ENCODE measurements at places on chromosomes 1 and 21. TPM values are rescaled to one million over a fixed set of nuclear protein-coding genes. Genes with fewer than 3 reads are reported as not detected.

Gene C1orf116
- not detected for total RNA-seq

Gene SPRR2A
- total RNA-seq, result not detected

Gene RGS8
- total RNA-seq, result not detected

Gene RNF223
- total RNA-seq, result not detected

DNA sequence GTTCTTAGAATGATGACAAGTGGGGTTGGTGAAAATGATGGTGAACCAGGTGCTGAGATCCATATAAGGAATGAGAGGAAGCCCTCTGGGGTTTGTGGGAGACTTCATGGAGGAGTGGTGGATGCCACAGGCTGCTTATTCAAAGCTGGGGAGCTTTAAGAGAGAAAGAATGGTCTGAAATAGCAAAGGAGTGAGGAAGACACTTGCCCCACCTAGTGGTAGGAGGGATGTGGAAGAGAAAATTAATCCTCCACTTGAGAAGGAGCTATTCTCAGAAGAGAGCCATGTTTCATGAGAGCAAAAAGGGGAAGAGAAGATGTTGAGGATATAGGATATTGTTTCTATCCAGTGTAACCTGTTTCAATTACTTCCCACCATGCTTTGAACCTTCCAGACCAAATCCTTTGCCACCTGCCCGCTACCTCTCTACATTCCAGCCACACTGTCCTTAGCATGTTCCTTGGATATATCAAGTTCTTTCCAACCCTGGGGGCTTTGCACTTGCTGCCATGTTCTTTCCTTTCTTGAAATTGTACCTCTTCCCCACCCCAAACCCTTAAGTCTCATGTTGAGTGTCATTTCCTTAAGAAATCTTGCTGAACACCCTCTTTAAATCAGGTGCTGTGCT, 19.6 kb upstream of the ZNF648 start:
- DNase-seq, result no peak

GRCh38 chr1:159944623-159945455, 574 bp downstream of the IGSF9 start:
- no peak for DNase-seq

- DNase-seq, result no peak
Observed at GRCh38 chr1:232943679-232944252, 6.6 kb upstream of the NTPCR start.

GRCh38 chr1:56627019-56627635, 18.0 kb upstream of the PRKAA2 start:
- DNase-seq, result no peak

Gene PRDM16
- not detected for total RNA-seq

- no peak for DNase-seq
Observed at GRCh38 chr1:227768125-227768439, 32.8 kb downstream of the SNAP47 start.

Gene CYP4Z1
- not detected for total RNA-seq

GRCh38 chr1:84720221-84720780, 30.0 kb upstream of the SSX2IP start:
- no peak for DNase-seq

Gene HAO2
- not detected for total RNA-seq

DNA sequence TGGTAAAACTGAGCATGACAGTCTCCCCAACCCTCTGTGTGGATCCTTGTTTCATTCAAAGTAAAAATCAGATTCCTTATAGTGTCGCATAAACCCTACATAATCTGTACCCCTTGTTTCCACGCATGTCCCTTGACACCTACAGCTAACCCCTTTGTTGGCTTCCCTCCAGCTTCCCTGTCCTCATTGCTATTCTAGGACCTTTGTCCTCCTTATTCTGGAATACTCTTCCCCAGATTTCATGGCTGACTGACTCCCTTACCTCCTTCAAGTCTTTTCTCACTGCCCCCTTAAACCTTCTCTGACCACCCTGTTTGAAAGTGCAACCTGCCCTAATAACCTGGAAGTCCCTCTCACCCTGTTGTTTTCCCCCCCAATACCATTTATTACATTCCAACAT, 4.0 kb downstream of the RNF11 start:
- no peak for DNase-seq

Gene TRPM2
- 6.7 TPM for total RNA-seq

GRCh38 chr1:78619803-78620579, at the start of gene IFI44L:
TSS of gene IFI44L (plus strand) at chr1:78620448. CDS start at chr1:78627916, 7,468 bp downstream.
- DNase-seq, result peak; percentile 63

DNA sequence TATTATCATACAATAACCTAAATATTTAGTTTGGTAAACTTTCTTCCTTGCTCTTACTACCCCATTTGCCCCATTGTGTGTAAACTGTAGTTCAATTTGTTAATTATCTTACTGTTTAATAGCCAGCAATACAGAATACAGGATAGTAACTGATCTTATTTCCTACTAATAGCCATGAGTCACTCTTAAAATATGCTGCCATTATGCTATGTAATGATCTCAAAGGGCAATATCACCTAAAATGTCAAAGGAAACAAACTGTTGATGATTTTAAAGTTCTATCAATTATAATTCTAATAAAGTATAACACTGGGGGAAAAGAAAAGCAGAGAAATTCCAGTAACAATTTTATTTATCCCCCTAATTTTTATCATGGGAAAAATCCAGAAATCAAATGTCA, 4.3 kb downstream of the SLC30A1 start:
- DNase-seq, result no peak

DNA sequence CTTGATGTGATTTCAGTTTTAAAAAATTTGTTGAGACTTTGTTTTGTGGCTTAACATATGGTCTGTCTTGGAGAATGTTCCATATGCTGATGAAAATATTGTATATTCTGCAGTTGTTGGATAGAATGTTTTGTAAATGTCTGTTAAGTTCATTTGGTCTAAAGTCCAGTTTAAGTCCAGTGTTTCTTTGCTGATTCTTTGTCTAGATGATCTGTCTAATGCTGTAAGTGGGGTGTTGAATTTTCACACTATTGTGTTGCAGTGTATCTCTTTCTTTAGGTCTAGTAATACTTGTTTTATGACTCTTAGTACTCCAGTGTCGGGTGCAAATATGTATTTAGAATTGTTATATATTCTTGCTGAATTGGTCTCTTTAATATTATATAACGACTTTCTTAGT, 10.9 kb upstream of the MPC2 start:
- no peak for DNase-seq

DNA sequence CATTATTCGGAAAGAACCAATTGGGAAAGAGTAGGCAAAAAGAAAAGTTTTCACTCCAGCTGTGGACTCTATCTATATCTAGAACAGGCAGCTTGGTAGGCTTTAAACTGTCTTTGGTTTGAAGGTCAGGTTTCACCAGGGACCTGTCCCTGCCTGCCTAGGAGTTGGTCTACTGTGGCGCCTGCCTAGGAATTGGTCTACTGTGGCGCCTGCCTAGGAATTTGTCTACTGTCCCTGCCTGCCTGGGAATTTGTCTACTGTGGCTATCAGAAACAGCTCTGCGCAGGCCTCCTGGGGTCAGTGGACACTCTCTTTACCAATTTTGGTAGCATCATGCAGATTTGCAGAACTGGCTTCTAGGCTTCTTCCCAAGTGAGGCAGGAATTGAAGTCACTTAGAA, 13.8 kb downstream of the USP25 start:
- no peak for DNase-seq

- no peak for DNase-seq
Observed at GRCh38 chr1:154902938-154903566, 33.0 kb upstream of the KCNN3 start.

Gene TAS1R1
- total RNA-seq, result not detected

- DNase-seq, result no peak
Observed at GRCh38 chr1:221069178-221069903, 190.1 kb downstream of the HLX start.

GRCh38 chr1:89632657-89633247, at the start of gene LRRC8C:
TSS of gene LRRC8C (plus strand) at chr1:89633120. CDS start at chr1:89686474, 53,354 bp downstream.
- DNase-seq, result peak; percentile 84

DNA sequence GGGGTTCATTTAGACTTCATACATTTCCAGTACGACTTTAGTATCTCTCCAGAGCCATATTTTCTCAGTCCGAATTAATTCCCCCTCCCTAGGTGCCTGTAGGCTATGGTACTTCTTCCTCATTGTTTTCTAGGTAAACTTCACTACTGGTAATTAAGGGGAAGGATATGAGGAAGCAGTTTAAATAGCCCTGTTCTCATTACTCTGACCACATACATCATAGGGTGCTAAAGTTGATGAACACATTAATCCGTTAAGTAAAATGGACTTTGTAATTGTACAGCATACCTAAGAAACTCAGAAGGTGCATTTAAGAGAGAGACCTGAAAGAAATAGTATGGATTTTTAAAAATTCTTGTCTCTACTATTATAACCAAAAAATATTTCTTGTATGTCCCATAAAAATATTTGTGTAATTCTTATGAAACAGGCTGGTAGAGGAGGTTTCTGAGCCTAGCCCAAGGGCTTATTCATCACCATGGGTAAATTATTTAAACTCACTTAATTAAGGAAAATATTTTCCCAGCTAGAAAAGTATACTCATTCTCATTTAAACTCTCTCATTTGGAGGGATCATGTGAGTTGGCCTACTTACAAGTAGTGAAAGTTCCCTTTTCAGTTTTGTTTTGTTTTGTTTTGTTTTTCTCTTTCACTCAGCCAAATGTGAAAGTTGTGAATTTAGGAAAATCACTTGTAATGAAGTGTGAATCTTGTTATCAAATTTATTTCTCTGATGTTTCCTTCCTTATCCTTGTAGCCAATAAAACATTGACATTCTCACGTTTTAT, 2.0 kb downstream of the PRMT6 start:
- no peak for DNase-seq

DNA sequence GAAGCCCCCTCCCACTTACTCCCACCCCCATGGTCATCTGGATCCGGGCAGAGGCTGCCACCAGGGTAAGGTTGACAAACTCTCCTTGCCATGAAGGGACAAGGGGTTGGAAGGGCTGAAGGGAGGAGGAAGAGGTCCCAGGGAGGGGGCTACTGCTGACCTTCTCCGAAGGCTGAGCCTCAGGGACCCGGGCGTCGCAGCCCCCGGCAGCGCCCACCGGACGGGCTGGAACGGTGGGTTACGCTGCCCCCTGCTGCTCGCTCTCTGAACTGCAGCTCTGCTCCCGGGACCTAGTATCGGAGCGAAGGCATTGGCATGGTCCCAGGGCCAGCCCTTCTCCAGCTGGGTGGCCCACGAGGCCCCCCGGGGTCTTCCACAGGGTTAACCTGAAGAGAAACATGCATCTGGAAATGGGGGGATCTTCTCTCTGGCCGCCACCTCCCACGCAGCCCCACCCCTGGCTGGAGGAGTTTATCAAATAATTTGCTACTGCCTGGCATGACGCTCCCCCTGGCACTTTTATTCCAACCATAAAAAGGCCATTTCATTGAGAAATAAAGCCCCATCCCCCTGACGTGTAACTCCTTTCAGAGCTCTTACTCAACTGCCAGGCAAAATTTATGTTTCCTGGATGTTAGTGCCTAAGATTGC, 70.4 kb upstream of the TARDBP start:
- peak; percentile 40 for DNase-seq

GRCh38 chr1:209412036-209412435, 171.5 kb upstream of the CAMK1G start:
- DNase-seq, result no peak

Gene COL9A2
- total RNA-seq, result 18.7 TPM

GRCh38 chr1:164605254-164606091, 46.5 kb downstream of the PBX1 start:
- no peak for DNase-seq

DNA sequence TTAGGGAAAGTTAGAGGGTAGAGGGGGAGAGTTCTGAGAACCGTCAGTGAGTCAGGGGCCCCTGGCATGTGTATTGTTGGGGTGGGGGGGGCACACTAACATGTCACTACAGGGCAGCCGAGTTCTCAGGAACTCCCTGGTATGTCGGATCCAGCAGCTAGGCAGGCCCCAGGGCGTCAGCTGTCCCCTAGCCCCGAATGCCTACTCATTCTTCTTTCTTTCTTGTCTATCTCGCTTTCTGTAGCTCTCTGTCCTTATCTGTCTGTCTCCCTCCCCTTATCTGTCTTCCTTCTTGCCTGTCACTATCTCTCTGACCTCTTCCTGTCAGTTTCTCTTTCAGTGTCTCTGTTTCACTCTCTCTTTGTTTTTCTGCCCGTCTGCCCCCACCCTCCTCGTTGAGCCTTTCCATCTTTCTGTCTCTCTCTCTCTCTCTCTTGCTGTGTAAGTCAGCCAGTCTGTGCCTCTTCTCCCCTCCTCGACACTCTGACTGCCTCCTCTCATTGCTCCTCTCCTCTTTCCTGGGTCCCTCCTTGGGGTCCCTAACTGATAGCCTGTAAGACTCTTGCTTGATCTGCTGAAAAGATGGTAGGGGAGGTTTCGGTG, 2.4 kb downstream of the NTRK1 start:
- peak; percentile 31 for DNase-seq

GRCh38 chr1:160706526-160707235, 4.9 kb downstream of the CD48 start:
- DNase-seq, result no peak

GRCh38 chr1:45306319-45306718, 20.4 kb upstream of the HPDL start:
- DNase-seq, result peak; percentile 12

GRCh38 chr1:207328908-207329440, 7.5 kb downstream of the CD55 start:
- no peak for DNase-seq

Gene CDC20
- total RNA-seq, result 128 TPM

GRCh38 chr1:189424746-189425331, 1052.8 kb downstream of the BRINP3 start:
- no peak for DNase-seq

DNA sequence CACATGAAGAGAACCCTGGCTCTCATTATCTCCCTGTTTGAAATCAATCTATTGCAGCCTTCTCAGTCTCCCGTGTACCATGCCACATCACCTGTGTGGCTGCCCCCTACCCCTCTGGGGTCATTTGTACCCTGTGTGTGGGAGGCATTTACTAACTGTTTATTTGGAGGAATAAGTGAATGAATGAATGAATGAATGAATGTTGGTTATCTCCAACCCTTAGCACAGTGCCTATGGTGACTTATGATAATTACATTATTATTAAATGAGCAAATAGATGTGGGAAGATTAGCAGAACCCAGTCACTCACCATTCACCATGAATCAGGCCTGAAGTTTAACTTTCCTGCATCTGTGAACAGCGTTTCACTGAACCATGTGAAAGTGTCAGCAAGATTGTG, 560.8 kb downstream of the MATN1 start:
- DNase-seq, result no peak

Gene SUCO
- total RNA-seq, result 28.2 TPM

Gene ORC1
- 38.9 TPM for total RNA-seq

- DNase-seq, result no peak
Observed at GRCh38 chr1:102852613-102853012, 255.7 kb downstream of the COL11A1 start.

DNA sequence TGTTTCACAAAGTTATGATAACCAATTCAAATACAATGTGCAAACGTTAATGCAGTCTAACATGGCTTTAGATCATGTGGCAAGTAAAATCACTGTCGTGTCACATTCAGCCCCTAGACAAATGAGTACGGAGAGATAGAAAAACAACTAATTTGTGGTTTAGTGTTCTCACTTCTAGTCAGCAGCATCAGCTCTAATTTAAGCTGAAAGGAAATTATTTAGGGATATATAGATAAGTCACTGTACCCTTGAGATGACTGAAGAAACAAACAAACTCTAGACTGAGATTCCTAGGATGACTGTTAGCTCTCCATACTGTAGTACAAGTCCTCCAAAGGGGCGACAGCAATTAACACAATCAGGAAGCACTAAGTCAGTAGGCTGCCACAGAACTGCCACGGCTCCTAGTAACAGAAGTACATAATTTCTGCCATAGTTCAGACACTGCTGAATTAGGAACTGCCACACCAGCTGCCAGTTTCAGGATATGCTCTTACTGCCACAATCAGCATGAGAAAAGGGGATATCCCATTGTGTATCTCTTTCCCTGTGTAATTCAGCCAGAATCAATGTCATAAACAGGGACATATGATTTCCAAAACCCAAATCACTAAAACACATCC, 150.4 kb upstream of the NEGR1 start:
- DNase-seq, result no peak

GRCh38 chr1:214954617-214954949, 128.0 kb upstream of the KCNK2 start:
- no peak for DNase-seq

Data from activated T-helper 2 cell treated with anti-CD3 and anti-CD28 coated beads, Interferon-gamma antibody, Interleukin-2, Interleukin-4, amounts not matched to agents 10 μg/mL and 5 μg/mL and 100 μg/mL, durations not matched to agents 14 hours and 24 hours and 36 hours (primary cell).